DMS 273 treated with DMSO at 0.1 percent for 48 hours (cell line): ENCODE measurements at places on chromosomes 2 and 18.

- no peak for DNase-seq
These were observed 46.5 kb downstream of the SMAD4 start for GRCh38 chr18:51076503-51076902.

- no peak for DNase-seq
These were observed 29.4 kb upstream of the SNED1 start for GRCh38 chr2:240968731-240969624.

GRCh38 chr2:131966256-131966655 is 195.5 kb downstream of the ANKRD30BL start:
- no peak for DNase-seq

GRCh38 chr2:23492337-23492675 is 107.3 kb downstream of the KLHL29 start:
- no peak for DNase-seq

GRCh38 chr18:2854875-2855274 is 8.1 kb downstream of the EMILIN2 start:
- no peak for DNase-seq

- no peak for DNase-seq
These were observed 120.3 kb downstream of the UXS1 start for GRCh38 chr2:106073678-106074406.

GRCh38 chr2:165762723-165763122 is 31.3 kb downstream of the GALNT3 start:
- no peak for DNase-seq

DNA sequence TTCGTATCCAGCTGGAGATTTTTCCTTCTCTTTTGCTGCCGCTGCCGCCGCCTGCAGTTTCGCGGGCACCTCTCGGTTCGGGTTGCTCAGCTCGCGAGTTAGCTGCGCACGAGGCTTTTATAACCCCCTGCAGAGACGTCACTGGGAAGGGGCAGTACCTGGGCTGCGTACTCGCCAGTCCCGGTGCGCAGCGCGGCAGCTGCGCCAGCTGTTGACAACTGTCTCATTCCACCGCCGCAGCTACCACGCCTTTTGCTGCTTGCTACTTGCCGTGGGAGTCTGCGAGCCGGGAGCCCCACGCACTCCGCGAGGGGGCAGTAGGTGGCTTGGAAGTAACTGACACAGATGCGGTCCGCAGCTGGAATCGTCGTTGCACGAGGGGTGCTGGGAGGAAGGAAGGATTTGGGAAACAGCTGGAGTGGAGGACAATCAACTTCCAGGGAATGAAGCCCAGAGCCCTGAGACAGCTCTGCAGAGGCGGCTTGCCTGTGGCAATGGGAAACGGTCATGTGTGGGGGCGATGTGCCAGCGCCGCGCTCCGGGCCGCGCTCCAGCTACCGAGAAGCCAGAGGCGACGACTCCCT is at the start of gene TACR1:
TACR1 (minus strand) TSS at position 93 of the 584 bp plus-strand sequence. CDS start 586 bp downstream, outside the sequence.
- no peak for DNase-seq

DNA sequence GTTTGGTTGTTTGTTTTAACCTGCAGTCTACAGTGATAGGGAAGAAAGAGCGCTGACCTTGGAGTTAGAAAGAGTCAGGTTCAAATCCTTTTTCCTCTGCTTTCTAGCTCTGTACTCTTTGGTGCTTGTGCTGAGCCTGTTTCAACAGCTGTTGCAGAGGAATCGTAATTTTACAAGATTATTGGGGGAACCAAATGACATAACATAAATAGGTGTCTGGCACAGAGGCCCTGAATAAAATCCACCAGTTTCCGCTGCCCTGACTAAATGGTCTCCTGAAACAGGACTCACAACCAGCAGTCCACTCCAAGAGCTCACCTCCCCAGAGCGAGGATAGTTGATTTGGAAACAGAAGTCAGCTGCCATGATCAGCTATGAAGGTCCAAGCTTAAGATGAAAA is 125.0 kb upstream of the CDC42EP3 start:
- DNase-seq = no peak

DNA sequence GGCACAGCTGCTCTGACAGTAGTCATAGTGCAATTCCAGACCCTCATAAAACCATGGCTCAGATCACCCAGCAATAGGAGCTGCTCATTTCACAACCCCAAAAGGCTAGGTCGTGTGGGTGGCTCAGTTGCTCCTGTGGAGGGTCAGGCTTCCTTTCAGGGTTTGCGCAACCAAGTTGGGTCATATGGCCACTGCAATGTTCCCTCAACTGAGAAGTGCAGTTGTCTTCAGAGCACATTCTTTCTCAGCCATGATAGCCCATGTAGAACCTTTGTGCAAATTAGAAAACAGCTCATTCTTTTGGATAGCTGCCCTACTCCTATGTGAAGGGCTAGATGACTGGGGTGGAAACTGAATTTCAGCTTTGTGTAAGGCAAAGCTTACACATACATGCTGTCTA is 3.2 kb downstream of the SERPINB13 start:
- no peak for DNase-seq
